ENCODE measurements at places on chromosomes 3 and 15.

- H3K27ac ChIP-seq, result no peak overlapping the region
- DNase-seq, result no peak
- H3K27me3 ChIP-seq, result no peaks in the 10 kb centered on the region
- H3K36me3 ChIP-seq, result no peaks in the 10 kb centered on the region
Measured at GRCh38 chr15:70226337-70226980, 128.7 kb upstream of the TLE3 start.

DNA sequence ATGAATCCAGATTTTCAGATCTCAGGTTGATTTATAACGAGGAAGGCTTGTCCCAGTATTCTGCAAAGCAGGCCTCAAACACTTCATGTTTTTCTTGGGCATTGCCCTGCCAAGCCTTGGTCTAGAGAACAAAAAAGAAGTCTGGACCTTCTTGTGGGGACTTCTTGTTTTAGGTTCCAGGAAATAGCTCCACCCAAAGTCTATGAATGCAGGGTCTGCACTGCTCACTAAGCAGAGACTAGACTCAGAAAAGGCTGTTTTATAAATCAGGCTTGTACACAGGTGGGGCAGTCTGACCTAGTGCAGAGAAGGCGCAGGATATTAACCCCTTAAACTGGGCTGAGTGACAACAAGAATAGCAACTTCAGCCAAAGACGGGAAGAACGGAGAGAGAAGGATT is 44.3 kb downstream of the GLB1 start:
- H3K4me1 ChIP-seq, result no peaks in the 10 kb centered on the region
- H3K27me3 ChIP-seq, result no peaks in the 10 kb centered on the region
- peaks cover 40% of the 10 kb centered on the region for H3K36me3 ChIP-seq
- DNase-seq, result no peak

DNA sequence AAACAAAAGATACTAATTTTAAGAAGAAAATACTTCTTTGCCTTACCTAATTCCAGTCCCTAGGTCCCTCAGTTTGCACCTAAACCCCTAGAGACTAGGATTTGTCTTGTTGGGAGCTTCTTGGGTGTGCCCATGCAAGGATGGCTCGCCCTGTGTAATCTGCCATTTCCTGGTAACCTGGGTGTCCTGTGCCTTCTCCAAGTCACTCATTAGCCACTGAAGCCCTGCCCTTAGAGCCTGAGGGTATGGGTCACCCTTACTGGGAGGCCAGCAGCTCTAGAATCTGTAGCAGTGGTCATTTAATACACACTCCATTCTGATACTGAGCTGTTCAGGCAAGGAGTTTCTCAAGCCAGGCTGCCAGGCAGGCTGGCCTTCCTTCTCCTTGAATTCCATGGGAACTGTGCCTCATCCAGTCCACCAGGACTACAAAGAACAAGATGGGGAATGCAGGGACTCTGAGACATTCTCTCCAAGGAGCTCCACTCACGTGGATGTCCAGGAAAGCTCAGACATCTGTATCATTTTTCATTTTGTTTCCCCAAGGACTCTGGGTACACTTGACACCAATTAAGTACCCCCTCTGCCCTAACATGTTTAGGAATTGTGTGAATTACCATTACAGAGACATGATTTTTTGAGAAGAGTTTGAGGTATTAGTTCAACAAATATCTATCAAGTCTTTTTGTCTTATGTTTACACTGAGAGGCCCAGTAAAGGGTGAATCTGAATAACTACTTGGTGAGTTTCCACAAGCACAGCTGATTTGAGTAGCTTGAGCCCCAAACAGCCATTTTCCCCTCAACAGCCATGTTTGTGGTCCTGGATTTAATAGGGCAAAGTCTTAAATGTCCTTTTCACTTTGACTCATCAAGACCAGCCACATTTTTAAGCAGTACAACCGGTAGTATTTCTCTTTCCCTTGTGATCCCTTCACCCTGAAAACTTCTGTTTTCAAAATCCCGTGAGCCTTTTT is 52.6 kb downstream of the ARNT2 start:
- no peak overlapping the region for H3K4me3 ChIP-seq
- H3K27ac ChIP-seq, result no peak overlapping the region
- H3K27me3 ChIP-seq, result no peaks in the 10 kb centered on the region
- H3K4me1 ChIP-seq, result no peaks in the 10 kb centered on the region

DNA sequence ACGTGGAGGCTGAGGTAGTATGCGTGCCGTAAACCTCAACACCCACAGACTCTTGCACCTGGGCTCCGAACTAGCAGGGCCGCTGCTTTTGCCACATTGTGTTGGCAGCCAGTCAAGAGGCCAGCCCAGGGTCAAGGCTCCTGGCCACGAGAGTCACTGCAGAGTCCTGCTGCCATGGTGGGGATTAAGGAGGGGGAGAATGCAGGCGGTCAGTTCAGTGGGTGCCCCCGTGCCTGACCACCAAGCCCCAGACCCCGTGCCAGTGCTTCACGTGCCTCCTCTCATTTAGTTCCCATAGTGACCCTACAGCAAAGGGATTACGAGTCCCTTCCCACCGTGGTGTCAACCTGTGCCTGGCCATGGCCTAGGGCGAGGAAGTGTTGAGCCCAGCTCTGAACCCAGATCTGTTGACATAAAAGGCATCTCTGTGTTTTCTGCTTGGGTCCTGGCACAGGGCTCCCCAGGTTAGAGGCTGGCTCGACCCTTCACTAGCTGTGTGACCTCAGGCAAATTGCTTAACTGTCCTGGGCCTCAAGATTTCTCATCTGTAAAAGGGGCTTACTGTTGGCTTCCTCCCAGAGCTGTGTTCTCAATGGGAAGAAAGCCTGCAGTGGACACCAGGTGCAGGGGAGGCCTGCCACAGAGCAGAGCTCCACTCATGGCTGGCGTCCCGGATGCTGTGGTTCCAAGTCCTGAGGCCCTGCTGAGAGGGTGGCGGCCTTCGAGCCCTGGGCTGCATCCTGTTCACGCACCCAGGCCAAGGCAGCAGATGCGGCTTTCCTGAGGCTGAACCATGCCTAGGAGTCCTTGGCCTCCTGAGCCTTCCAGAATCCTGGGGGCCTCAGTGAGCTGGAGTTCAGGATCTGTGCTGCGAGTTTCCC is 32.8 kb downstream of the FBLN2 start:
- H3K36me3 ChIP-seq, result no peaks in the 10 kb centered on the region
- H3K27ac ChIP-seq, result no peak overlapping the region
- no peak for DNase-seq
- H3K4me3 ChIP-seq, result no peak overlapping the region
- H3K4me1 ChIP-seq, result no peaks in the 10 kb centered on the region

DNA sequence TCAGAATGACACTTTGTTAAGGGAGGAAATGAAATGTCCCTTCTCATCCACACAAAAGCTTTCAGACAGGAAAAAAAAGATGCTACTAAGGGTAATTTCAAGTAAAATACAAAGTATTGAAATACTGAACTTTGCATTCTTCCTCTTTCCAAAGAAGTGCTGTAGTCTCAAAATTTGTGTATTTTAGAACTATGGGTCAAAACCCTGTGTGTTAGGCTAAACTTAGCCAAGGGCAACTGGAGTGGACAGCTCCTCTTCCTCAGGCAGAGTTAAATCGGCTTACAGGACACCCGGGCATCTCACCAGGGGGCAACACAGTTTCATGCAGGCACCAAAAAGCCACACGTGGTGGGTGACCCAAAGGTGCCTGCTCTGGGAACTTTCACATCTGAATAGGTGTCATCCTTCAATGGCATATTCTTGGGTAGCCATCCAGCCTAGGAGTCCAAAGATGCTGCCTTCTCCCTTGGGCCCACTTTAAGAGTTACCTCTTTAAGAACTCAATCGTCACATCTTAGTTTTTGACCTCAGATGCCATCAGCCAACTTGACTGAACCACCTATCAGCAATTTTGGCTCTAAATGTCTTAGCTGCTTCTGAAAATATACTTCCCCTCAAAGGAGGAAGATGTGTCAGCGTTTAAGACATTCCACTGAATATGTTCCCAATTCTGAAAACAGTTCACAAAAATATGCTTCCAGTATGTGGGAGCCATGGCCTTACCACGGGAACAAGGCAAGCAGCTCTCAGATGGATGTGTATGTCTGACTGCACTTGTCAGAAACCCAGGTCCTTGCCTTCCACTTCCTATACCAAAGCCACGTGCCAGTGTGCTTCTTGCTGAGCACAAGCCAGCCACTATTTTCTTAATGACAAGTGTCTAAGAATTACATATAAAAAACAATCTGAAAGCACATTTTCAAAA is 32.2 kb upstream of the MUC13 start:
- H3K27me3 ChIP-seq, result no peaks in the 10 kb centered on the region
- no peaks in the 10 kb centered on the region for H3K4me1 ChIP-seq
- H3K36me3 ChIP-seq, result peaks cover 40% of the 10 kb centered on the region
- H3K4me3 ChIP-seq, result no peak overlapping the region
- no peak overlapping the region for H3K27ac ChIP-seq

DNA sequence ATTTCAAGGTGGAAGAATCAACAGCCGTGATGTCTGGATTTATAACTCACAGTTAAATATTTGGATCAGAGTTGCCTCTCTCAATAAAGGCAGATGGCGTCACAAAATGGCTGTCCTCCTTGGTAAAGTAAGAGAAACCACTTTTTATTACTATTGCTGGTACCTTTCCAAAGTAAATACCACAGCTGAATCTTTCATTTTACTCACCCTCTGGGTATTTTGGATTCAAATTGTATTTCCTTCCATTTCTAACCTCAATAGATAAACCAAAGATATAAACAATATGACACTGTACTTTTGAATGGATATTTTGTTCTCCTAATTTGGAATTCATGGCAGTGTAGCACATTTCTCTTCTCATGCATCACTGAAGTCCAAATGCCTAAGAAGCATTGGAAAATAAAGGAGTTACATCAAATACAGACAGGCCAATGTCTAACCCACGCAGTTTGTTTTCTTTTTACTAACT is 29.5 kb downstream of the KLHL24 start:
- no peaks in the 10 kb centered on the region for H3K4me1 ChIP-seq
- no peak for DNase-seq
- peaks cover 15% of the 10 kb centered on the region for H3K36me3 ChIP-seq
- H3K4me3 ChIP-seq, result no peak overlapping the region
- no peak overlapping the region for H3K27ac ChIP-seq

- no peak overlapping the region for H3K4me3 ChIP-seq
- DNase-seq, result no peak
- no peaks in the 10 kb centered on the region for H3K36me3 ChIP-seq
- H3K4me1 ChIP-seq, result no peaks in the 10 kb centered on the region
- no peak overlapping the region for H3K27ac ChIP-seq
Measured at GRCh38 chr3:194806991-194807630, 121.4 kb downstream of the FAM43A start.

DNA sequence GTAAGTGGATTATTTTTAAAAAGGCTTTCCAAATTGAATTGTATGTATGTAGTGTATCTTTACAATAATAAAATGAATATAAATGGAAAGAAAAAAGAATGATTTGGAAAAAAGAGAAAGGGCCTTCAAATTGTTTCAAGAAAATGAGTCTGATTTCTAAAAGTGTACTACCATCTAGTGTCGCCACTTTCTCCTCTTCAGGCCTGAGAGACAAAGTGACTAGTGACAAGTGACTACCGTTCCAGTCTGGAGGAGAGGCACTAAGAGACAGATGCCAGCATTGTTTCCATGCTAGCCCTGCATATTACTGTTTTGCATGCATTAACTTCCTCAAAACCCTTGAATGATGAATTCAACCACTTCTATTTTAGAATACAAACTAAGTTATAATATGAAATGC is 39.3 kb downstream of the P3H2 start:
- no peaks in the 10 kb centered on the region for H3K36me3 ChIP-seq
- no peak for DNase-seq

GRCh38 chr15:89115547-89115946 is 27.3 kb downstream of the ABHD2 start:
- H3K4me3 ChIP-seq, result no peak overlapping the region
- DNase-seq, result no peak
- peaks cover 33% of the 10 kb centered on the region for H3K36me3 ChIP-seq
- peaks cover 11% of the 10 kb centered on the region for H3K4me1 ChIP-seq

DNA sequence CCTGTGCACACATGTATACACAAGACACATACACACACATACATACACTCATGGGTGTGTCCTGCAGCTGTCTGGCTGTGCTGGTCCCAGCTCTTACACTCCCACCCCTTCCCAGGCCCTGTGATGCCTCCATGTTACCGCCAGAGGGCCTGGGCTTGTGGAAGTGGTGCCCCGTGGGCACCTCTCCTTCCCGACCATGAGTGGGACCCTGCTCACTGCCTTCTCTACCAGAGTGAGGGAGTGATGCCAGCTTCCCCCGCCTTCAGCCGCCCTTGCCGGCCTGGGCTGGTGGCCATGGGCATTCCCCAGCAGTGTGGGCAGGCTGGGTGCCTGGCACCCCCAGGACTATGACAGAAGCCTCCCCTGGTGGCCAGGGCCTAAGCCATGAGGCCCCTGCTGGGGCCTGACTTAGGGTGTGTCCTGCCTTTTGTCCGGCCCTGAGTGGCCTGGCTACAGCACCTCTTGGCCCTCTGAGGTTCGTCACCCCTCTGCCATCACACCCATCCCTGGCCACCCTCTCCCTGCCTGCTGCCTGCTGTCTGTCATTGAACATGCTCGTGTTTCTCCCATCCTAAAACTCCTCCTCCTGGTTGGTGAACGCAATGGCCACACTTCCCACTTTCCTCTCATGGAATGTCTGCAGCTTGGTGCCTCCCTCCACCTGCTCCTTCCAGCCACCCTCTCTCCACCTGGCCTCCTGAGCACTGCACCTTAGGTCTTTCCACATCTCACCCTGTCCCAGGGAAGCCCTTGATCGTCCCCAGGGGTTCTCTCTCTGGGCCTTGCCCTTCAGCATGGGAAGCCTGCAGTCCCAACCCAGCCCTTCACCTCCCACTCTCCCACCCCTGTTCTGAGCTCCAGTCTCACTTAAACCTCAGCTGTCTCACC is 14.6 kb downstream of the HDAC11 start:
- H3K27ac ChIP-seq, result no peak overlapping the region
- DNase-seq, result peak; percentile 21
- peaks cover 6% of the 10 kb centered on the region for H3K4me1 ChIP-seq
- H3K36me3 ChIP-seq, result no peaks in the 10 kb centered on the region
- no peak overlapping the region for H3K4me3 ChIP-seq

GRCh38 chr3:172511783-172512762 is 11.2 kb downstream of the TNFSF10 start:
- H3K36me3 ChIP-seq, result no peaks in the 10 kb centered on the region
- DNase-seq, result no peak
- no peaks in the 10 kb centered on the region for H3K4me1 ChIP-seq
- no peaks in the 10 kb centered on the region for H3K27me3 ChIP-seq
- no peak overlapping the region for H3K27ac ChIP-seq

- H3K27ac ChIP-seq, result no peak overlapping the region
- no peak for DNase-seq
- H3K4me1 ChIP-seq, result peaks cover 48% of the 10 kb centered on the region
- H3K27me3 ChIP-seq, result no peaks in the 10 kb centered on the region
Measured at GRCh38 chr3:11587766-11588165, 55.9 kb downstream of the VGLL4 start.

GRCh38 chr3:43542328-43543043 is 79.3 kb downstream of the ANO10 start:
- no peaks in the 10 kb centered on the region for H3K27me3 ChIP-seq
- no peaks in the 10 kb centered on the region for H3K4me1 ChIP-seq
- peaks cover 5% of the 10 kb centered on the region for H3K36me3 ChIP-seq
- DNase-seq, result no peak

GRCh38 chr3:140602781-140603180 is 75.1 kb upstream of the TRIM42 start:
- no peaks in the 10 kb centered on the region for H3K36me3 ChIP-seq
- no peak for DNase-seq
- no peak overlapping the region for H3K4me3 ChIP-seq
- no peaks in the 10 kb centered on the region for H3K27me3 ChIP-seq
- H3K27ac ChIP-seq, result no peak overlapping the region

Data from neuronal stem cell (in vitro differentiated cells).